ENCODE measurements at places on chromosomes 7 and 10. TPM values are rescaled to one million over a fixed set of nuclear protein-coding genes. Genes with fewer than 3 reads are reported as not detected.
A peak's percentile ranks its signal among the peaks of the same experiment; 100 is the strongest.

NEUROD6 gene
- not detected for total RNA-seq

- DNase-seq, result peak; percentile 68
These were observed 45.7 kb upstream of the HSPA12A start for GRCh38 chr10:116787893-116788665.

- no peak for DNase-seq
These were observed 240.8 kb downstream of the CDK14 start for GRCh38 chr7:90836937-90837336.

DNA sequence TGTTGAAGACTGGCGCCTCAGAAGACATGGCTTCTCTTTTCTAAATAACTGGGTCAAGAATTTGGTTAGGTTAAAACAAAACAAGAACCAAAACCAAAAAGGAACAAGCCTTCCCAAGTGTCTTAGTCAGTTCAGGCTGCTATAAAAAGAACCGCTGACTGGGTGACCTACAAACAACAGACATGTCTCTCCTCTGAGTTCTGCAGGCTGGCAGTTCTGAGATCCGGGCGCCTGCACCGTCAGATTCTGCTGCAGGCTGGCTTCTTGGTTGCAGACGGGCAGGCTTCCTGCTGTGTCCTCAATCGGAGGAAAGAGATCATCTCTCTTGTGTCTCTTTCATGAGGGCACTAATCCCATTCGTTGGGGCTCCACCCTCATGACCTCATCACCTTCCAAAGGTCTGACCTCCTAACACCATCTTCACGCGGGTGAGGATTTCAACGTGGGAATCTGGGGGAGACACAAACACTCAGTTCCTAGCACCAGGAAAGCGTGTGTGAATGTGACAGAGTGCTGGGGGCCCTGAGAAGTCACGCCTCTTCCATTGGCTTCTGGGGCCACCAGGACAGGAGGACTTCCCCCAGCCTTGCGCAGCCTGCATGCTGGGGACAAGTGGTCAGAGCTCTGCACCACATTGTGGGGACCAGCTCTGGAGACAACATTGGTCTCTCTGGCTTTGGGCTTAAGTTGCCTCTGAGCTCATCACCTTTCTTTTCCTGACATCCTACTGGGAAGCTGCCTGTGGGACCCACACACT lies 63.1 kb downstream of the ASB13 start:
- no peak for DNase-seq

ACTR3C gene
- total RNA-seq, result 22.4 TPM

TUBAL3 gene
- 0.49 TPM for total RNA-seq

TMEM225B gene
- 0.35 TPM for total RNA-seq

SPDYE8 gene
- not detected for total RNA-seq

GRCh38 chr10:62043421-62044021 lies 142.0 kb downstream of the ARID5B start:
- no peak for DNase-seq

GRCh38 chr7:121385056-121385799 lies 10.9 kb downstream of the FAM3C start:
- no peak for DNase-seq

UMAD1 gene
- total RNA-seq, result 20.3 TPM

GRCh38 chr7:145106001-145106400 lies 270.1 kb upstream of the TPK1 start:
- no peak for DNase-seq

PHTF2 gene
- 11.3 TPM for total RNA-seq

DNA sequence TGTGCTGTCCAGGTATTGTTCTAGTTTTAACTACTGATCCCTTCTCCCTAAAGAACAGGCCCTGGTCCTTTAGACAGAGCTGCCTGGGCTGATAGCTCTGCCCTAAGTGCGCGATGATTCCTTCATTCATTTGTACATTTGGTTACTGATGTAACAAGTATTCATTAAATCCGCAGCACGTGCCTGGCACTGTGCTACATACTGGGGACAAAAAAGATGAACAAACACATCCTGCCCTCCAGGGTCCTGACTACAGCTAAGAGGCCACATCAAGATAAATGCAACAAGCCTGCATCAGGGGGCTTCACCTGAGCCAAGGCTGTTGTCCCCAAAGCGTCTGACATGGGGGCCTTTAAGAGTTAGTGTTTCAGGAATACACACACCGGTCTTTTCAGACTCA lies 99.0 kb upstream of the PODXL start:
- no peak for DNase-seq

GRCh38 chr7:75771224-75771623 lies 787 bp downstream of the CCL26 start:
- no peak for DNase-seq

DNA sequence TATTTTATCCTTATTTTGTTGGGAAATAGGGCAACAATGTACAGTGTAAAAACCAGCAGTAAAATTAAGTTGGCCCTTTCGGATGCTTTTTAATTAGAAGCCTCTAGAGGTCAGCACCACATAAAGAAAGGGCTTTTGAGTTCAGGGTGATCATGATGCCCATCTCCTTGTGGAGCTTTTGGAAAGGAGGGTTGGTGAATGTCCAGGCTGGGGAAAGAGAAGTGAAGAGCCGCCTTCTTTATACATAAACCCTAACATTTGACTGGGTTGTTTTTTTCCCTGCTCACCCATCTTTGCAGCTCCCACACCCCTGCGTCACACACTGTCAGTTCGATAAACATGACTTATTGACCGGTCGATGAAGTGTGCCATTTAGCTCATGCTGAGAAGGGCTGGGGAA lies 29.8 kb downstream of the MTURN start:
- peak; percentile 26 for DNase-seq

GRCh38 chr7:147047696-147048095 lies 931.1 kb downstream of the CNTNAP2 start:
- no peak for DNase-seq

DNA sequence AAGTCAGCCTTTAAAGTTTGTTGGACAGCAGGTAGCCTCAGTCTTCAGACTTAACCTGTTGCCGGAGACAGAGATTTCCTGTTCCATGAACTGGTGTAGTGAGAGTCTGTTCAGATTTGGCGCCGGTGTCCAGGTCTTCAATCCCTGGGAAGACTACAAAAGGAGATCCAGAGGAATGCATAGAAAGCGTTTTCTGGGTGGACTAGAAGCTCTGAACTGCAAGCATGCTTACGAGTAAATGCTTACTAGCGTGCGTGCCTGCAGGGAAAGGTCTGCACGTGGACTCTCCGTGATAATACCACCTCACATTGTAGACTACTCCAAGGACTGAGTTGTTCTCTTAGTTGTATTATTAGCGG lies 878 bp downstream of the GLRX3 start:
- no peak for DNase-seq

DNA sequence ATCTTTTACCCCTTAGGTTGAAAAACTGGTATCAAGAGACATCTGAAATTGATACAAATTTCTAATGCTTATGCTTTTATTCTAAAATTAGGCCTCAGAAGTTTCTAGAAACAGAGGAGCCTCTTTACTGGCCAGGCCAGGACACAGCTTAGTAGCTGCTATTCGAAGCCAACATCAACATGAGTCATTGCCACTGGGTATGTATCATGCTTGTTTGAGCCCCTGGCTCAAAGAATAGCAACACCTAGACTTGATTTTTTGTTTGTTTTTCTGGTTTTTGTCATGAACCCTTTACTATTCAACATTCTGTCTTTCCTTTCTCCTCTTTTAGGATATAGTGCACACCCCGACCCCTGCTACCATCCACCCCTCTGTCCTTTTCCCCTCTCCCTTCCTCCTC lies 90.9 kb upstream of the STK17A start:
- no peak for DNase-seq

- no peak for DNase-seq
These were observed 4.9 kb upstream of the MCU start for GRCh38 chr10:72687035-72687434.

DNA sequence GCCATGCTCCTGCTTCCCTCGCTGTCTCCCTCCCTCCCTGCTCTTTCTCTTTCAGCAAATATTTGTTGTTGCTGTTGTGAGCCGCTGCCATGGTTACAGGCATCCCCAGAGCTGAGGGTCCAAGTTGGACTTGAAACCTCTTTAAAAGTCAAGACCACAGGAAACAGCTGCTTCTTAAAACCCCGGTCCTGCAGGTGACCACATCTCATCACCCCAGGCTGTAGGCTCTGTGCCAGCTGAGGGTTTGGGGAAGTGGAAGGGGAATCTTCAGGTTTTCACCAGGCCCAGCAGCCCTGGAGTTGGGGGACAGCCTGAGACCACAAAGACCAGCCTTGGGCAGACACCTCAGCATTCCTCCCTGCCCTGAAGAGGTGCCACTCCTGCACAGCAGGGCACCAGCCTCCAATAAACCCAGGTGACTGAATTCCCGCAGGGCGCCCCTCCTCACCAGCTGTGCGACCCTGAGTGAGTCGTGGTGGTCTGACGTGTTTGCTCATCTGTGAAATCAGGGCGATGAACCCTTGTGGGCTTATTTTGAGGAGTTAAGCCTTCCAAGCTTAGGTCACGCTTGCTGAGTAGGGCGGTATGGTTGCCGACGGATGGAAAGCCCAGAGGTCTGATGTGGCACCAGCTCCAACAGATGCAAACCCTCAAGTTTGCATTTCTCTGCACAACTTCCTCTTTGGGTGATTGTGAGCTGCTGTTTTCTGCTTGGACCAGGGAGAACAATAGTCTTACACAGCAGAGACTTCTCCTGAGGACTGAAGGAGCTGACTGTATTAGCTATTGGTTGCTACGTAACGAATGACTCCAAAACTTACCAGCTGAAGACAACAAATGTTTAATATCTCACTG lies 24.8 kb downstream of the NPTX2 start:
- DNase-seq, result no peak

DNA sequence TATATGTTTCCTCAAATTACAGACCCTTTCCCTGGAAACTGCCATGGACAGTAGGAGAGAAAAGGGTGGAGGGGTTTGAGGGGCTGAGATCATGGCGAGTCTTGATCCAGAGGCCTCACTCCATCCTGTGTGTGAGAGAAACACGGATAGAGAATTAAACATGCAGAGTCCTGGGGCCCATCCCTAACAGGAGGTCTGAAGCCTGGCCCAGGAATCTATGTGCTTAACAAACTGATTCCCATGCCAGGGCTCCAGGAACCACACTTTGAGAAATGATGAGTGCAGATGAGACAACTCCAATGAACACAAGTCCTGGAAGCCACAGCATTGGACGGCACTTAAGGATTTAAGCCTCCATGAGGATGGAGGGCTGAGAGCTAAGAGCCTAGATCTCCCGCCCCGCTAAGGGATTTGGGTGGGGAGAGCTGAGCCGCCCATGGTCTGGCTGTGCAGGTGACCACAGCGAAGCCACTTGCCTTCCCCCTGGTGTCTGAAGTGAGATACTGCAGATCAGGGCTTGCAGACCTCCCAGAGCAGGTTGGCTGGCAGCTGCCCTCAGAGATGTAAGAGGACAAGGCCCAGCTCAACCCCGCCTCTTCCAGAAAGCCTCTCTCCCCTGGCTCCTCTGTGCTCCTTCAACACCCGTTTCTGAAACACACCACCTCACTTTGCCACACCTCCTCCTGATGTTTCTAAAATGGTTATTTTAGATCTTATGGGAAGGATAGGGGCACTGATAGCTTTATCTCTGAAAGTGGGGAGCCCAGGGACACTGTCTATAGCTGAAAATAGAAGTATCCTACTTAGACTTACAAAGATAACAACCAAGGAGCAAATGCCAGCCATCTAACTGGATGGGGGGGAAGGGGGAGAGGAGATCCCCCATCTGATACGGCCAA lies 24.8 kb upstream of the EIF5AL1 start:
- no peak for DNase-seq

Data from mucosa of gallbladder (tissue), 1 donor.